NCI-H187 (cell line): ENCODE measurements at places on chromosomes 1 and 21.

GRCh38 chr1:226407199-226407496 lies 745 bp downstream of the PARP1 start:
- no peak for DNase-seq

- DNase-seq: no peak
Observed at GRCh38 chr1:214004014-214004413, 16.2 kb downstream of the PROX1 start.

DNA sequence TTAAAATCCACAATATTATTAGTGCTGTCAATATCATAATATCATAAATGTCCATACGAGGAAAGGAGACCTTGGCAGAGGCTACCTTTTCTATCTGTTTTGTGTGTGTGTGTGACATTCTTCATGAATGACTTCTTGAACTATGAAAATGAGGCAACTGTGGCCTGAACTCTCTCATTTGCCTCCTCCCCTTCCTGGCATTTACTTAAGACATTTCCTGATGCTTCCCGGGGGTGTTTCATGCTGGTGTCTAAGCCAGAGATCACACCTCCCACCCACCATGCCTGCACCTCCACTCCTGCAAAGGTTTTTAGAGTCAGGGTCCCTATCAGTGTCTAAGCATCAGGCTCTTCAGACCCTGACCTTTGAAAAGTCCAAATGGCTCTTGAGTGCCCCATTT lies 420.9 kb downstream of the KIF26B start:
- DNase-seq: no peak

DNA sequence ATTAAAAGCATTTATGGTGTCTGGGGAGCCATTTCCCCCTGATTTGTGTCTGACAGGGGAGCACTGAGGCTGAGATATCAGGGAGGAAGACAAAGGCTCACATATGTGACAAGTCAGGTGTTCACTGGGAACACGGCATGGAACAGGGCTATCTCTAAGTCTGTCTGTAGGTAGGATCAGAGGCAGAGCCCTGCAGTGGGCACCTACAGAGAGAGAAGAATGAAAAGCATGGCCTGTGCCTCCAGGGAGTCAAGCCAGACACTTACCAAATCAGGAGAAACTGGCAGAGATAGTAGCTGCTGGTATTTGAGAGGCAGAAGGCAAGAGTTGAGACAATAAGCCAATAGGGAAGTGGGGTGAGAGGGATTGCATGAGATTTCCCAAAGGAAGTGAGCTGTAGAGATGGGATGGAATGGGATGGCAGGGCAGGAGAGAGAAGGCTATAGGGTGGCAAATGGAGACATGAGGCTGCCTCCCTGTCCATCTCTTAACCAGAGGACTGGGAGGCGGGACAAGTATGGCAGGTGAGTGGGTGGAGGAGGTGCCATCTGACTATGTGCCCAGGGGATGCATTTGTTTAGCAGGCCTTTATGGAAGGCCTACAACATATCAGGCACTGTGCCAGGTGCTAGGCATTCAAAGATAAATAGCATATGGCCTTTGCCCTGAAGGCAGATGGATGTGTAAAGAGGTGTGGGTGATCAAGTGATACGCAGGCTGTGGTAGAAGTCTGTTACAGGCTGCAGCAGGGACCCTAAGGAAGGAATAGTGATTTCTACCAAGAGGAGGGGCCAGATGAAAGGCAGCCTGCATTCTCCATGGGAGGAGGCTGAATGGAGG lies 136.2 kb upstream of the IPO9 start:
- DNase-seq: no peak

- no peak for DNase-seq
Observed at GRCh38 chr1:233379869-233380438, 52.4 kb downstream of the MAP3K21 start.

DNA sequence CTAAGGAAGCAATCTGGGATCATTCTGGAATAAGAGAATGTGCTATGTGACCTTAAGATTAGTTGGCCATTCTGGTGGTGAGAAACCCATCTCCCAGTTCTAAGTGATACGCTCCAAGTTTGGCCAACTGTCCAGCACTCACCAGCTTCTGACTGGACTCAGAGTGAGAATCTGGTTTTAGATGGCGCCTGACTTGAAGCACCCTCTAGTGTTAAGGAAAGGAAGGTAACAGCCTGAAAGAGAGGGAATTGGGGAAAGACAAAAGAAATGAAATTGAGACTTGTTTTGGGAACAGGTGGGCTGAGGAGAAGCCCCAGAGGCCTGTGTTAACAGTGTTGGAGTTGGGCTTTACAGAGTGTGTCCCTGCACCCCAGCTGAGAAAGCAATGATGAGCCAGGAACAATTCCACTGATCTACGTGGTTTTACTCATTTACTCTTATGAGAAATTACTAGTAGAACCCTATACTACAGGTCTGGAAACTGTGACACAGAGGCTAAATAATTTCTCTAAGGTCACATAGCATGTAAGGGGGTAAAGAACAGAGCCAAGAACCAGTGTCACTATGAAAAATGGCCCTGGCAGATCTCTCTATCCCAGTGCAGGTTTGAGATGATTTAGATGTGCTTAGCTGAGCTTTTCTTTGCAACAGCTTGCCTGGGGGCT lies 9.3 kb upstream of the FCAMR start:
- DNase-seq: no peak

DNA sequence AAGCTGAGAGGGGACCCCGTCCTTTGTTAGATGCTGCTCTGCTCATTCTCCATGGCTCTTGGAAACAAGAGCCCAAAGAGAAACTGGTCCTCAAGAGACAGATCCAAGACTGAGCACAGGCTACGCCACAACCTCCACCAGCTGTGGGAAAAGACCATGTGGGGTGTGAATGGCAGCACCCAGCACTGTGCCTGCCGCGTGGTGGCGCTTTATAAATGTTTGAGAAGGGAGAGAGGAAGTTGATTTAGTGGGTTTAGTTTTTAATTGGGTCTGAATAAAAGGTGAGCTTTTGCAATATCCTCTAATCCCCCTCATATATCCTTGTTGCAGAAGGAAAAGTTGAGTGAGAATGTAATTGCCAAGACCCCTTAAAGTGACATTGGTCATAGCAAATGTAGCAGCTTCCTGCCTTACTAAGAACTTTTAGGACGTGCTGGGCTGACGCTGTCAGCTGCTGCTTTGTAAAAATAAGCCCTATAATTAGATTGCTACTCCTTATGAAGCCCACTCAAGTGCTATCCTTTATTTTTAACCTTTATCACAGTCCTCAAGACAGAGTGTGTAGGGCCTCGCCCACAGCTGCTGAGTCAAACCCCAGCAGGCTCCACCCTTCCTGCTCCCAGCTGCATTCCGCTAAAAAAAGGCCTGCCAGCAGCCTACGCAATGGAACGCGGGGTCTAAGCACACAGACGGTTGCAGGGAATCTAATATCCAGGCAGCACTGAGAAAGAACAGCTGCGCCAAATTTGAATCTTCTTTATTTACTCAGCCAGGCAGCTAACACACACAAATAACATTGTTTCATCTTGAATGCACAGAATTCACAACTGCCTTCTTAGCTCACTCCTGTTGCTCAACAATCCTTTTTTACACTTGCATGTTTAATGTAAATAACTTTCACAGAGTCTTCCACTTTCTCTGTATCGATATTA lies 47.4 kb upstream of the PRDX6 start:
- DNase-seq: no peak

DNA sequence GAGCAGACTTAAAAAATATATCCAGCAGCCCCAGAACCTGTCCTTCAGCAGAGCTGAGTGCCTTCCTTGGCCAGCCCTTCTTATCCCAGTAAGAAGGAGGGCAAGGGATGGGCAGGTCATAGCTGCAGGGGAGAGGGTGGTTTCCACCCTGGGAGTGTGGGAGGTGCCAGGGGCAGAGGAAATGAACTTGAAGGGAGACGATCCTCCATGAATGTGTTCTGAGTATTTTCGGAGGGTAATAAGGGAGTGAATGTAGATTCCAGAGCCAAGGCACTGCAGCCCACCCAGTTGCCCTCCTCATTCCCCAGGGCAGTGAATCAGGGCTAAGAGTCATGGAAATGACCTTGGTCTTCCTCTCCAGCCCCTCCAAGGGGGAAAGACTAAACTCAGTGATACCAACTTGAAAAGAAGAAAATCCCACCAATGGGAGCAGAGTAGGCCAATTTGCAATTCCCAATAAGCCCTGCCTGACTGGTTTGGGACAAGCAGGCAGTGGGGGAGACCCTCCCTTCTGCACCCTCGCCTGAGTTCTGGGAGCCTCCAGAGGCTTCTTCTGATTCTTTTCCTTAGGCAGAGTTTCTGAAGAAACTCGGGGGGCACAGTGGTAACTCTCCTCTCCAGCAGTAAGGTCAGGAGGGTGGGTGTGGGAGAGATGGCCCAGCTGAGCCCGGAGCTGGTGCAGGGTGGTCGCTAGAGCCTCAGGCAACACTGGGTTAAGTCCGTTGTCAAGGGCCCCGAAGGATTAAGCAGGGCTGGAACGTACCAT lies 4.2 kb downstream of the MYOG start:
- DNase-seq: no peak

DNA sequence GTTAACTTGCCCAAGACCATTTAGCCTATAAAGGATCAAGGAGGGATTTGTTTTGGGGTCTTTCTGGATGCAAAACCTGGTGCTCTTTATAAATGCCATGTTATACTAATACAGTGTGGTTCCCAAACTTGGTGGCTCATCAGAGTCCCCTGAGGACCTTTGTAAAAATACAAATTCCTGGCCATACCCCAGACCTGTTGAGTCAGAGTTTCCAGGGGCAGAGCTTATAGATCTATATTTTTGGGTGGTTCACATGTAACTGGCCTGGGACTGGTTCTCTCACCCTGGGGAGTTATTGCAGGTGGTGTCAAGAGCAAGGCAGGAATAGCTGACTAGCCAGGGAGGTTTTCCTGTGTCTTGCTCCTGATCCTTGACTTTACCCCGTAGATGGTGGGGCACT lies 136.9 kb upstream of the HNRNPU start:
- DNase-seq: no peak
